ENCODE measurements at places on chromosomes 5 and 9.

- DNase-seq, result no peak
Measured at GRCh38 chr5:172846677-172847076, 12.6 kb downstream of the ERGIC1 start.

DNA sequence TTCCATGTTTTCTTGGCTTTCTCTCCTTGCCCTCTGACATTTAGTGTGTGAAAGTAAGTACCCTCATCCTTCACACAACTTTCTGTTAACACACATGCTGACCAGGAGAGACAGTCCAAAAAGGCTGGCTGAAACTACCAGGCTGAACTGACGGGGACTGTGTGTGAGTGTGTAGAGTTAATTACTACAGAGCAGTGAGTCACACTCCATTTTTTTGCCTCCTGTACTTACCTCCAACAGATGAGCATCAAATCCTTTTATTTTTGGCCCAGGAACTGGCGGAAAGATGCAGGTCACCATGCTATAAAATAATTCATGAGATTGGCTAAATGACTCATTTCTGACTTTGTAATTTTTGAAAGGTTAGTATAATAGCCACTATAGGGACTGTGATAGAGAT, 20.2 kb upstream of the AGXT2 start:
- no peak for DNase-seq

DNA sequence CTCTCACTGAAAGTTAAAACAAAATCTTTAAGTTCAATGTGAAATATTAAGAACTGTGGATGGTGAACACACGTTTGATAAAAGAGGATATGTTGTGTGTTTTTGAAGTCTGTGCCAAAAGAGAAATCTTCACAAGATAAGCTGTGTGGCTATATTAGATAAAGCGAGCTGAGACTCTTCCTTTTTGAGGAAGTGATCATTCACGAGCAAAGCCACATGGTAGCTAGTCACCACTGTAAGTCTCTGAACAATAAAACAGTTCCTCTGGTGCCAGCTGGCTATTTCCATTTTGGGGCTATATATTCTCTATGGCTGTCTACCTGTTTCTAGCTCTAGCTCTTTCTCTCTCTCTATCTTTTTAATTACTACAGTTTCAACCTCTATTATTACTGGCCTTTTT, 1849.2 kb upstream of the C9orf72 start:
- no peak for DNase-seq

GRCh38 chr5:160640406-160640805, 211.6 kb downstream of the ATP10B start:
- no peak for DNase-seq

GRCh38 chr5:168528521-168529373, at the start of gene FBLL1:
TSS of gene FBLL1 (plus strand) at chr5:168529305. CDS start at chr5:168529505, 200 bp downstream.
- no peak for DNase-seq
